ENCODE measurements at places on chromosomes 1 and 21. TPM values are rescaled to one million over a fixed set of nuclear protein-coding genes. Genes with fewer than 3 reads are reported as not detected.

DNA sequence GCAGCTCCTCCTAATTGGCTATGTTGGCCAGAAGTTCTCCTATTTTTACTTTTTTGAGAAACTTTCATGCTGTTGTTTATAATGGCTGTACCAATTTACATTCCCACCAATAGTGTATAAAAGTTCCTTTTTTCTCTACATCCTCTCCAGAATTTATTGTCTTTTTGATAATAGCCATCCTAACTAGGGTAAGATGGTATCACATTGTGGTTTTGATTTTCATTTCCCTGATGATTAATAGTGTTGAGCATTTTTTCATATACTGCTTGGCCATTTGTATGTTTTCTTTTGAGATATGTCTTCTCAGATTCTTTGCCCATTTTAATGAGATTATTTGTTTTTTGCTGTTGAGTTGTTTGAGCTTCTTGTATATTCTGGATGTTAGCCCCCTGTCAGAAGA, 46.8 kb downstream of the NTMT2 start:
- no peak overlapping the region for H3K27ac ChIP-seq
- H3K36me3 ChIP-seq = no peaks in the 10 kb centered on the region
- no peak overlapping the region for H3K4me3 ChIP-seq
- DNase-seq = no peak

The CLIC6 gene
- total RNA-seq = 6.2 TPM

- H3K27me3 ChIP-seq = no peaks in the 10 kb centered on the region
- DNase-seq = no peak
- H3K4me3 ChIP-seq = no peak overlapping the region
- no peaks in the 10 kb centered on the region for H3K4me1 ChIP-seq
- H3K27ac ChIP-seq = no peak overlapping the region
Observed at GRCh38 chr1:180181048-180181447, 26.4 kb downstream of the QSOX1 start.

GRCh38 chr1:185720633-185721272, 13.4 kb upstream of the HMCN1 start:
- DNase-seq = no peak
- H3K4me1 ChIP-seq = no peaks in the 10 kb centered on the region
- no peak overlapping the region for H3K4me3 ChIP-seq
- H3K27ac ChIP-seq = peak overlapping the region; percentile 57

- no peak overlapping the region for H3K27ac ChIP-seq
- DNase-seq = no peak
- H3K36me3 ChIP-seq = no peaks in the 10 kb centered on the region
- no peak overlapping the region for H3K4me3 ChIP-seq
- H3K27me3 ChIP-seq = no peaks in the 10 kb centered on the region
Observed at GRCh38 chr1:232011961-232012360, 385.4 kb downstream of the DISC1 start.
